ENCODE measurements at places on chromosomes 1 and 21.

DNA sequence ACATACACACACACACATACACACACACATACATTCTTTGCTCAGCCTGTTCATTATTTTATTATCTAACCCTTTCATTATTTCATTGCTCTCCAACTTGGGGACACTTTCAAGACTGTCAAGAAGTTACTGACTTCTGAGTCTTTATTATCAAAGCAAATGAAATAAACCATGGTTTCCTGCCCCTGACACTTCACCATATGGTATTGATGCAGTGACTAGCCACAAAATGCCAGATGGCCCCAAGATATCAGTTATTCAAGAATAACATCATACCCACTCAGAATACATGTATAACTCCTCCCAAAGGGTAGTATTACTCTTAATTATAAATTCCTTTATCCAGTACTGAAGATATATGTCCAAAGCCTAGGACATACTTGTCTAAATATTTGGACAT lies 197.3 kb downstream of the MRPL39 start:
- DNase-seq = no peak

DNA sequence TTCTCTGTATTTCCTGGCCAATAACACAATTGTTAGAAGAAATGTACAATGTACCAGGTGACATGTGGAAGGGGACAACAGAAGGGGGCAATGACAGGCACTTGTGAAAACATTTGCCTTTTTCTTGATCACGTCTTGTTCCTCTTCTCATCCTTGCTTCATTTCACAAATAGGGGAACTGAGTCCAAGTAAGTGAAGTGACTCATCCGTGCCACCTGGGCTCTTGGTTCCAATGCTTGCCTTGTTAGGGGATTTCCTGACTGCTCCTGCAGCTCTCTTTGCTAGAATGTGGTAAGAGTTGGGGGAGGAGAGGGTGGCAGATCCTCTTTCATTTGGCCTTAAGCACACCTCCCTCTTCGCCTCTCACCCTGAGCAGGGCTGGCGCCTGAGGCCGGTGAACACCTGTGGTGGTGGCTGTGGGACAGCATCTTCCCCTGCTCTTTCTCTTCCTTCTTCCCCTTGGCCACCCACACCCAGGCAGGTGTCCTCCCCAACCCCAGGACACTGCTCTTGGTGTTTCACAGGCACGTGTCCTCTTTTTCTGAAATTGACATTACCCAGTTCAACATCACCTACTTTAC lies 2.2 kb upstream of the RHEX start:
- DNase-seq = no peak

DNA sequence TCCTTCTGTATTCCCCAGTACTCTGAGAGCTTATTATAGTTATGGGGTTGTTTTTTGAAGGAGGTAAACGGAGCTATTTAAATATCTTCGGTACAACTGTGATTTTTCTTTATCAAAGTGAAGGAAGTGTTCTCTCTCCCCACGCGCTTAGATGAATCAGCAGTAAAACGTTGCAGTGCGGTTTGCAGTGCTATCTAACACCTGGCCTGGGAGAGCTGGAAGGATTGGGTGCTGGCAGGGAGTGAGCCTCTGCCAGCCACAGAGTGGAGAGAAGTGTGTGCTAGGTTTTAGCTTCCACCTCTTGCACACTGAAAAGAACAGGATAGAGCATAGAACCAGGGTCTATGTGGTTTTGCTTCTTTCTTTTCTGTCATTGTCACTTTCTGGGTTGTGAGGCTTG lies 165.9 kb downstream of the SDCCAG8 start:
- peak; percentile 86 for DNase-seq

GRCh38 chr1:234495231-234495990 lies 16.4 kb upstream of the TARBP1 start:
- peak; percentile 81 for DNase-seq

DNA sequence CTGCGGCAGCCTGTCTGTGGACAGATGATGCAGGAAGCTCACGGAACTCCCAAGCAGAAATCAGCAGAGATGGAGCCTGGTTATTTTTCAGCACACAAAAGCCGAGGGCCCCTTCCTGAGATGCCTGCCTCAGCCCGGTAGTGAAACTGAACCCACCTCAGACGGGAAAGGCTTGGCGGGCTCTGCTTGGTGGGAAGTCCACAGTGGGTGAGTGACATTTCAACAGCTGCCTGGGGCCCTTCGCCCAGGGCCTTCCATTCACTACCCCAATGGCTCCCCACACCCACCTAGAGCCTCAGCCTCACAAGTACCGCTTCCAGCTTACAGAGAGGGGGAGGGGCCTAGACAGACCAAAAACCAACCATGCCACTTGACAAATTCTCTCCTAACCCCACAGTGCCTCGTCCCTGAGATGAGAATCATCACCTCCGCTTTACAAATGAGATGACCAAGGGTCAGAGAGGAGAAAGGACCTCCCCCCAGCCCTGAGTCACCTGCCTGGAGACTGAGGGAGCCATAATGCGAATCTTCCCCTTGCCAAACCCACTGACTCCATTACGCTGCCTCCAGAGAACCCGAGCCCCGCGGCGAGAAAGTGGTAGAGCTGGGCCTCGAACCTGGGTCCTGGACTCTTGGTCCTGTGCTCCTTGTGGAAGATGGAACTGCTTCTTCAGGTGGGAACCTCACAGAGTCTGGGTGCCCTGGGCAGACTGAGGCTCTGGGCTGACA lies 3.4 kb upstream of the ECE1 start:
- no peak for DNase-seq

Data from HT1080 (cell line).